ENCODE measurements at places on chromosomes 4 and X.

DNA sequence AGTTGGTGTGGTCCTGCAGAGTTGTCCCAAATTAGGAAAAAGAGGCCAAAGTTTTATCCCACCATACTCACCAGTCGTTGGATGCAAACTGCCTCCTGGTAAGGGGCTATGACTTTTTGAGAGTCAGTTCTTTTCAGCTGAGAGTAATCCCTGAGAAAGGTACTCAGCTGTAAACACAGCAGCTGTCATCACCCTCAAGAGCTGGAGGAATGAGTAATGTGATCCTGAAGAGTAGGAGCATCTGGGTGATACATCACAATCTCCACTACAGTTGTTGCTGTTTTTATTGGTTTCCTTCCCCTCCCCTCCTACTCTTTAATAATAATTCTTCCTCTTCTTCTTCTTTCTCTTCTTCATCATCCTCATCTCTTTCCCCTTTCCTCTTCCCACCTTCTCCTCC is 5.7 kb downstream of the MAGEE1 start:
- DNase-seq = no peak

DNA sequence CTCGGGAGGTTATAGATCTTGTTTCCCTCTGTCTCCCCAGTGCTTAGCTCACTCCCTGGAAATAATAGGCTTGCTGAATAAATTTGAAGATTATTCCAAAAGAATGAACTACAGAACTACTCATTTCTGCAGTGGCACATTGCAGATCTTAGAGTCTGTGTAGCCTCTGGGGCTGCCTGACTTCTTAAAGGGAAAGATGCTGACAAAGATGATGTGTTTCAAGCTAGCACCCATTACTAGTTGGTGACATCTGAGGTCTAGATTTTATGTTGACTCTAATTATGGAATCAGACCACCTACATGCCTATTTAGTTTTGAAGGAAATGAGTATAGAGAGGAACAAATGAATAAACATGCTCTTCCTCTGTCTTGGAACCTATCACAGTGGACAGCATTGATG is 123.7 kb upstream of the KCNIP4 start:
- DNase-seq = no peak

DNA sequence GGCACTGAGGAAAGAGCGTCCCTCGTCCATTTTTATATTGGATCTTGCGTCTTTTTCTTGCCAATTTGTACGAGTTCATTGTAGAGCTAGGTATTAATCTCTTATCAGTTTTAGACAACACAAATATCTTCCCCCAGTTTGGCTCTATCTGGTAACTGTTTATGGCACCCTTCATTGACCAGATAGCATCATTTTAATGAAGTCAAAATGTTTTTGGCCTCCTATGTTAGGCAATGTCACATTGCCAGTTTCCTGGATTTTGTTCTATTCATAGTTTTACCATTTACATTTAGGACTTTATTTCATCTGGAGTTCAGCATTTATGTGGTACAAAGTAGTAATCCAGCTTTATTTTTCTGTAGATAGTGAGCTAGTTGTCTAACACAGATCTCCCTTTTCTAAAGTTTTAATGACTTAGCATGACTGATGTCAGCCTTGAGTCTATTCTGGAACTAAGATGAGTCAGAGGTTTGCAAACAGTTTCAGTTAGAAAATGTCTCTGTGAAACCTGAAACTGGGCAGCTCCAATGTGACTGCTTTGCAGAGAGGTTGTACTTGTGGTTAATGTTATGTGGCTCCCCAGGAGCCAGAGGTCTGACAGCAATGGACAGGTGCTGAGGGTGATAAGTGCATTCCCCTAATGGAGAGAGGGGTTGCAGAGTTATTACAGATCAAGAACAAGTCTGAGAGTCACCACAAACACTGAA is 5.3 kb upstream of the STBD1 start:
- DNase-seq = peak; percentile 81

- DNase-seq = peak; percentile 60
Observed at GRCh38 chr4:98474408-98474844, 184.0 kb downstream of the TSPAN5 start.

DNA sequence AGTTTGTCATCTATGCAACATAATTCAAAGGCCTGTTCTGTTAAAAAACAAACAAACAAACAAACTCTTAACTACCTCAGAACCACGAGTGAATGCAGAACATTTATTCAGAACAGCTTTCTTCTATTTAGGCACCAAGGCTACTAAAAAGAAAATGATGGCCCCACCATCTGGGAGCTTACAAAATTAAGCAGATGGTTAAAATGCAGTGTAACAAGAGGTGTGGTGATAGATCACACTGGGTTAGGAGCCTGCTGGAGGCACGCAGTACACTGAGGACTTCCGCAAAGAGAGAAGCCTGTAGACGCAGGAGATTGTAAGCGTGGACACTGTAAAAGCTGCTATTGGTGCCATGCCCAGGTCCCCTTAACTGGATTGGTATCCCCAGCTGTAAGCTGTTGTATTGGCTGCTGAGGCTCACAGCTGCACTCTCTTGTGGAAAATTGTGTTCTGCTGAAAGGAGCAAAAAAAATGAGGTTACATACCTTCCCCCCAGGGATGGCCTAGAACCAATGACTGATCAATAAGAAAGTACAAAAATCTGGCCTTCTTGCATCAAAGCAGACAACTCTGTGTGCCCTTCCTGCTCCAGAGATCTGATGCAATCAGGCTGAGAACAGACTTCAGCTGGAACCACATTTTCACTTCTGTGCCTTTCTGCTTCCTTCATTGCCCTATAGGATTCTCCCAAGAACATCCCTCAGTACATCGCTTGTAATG is 60.0 kb downstream of the SHROOM3 start:
- no peak for DNase-seq

DNA sequence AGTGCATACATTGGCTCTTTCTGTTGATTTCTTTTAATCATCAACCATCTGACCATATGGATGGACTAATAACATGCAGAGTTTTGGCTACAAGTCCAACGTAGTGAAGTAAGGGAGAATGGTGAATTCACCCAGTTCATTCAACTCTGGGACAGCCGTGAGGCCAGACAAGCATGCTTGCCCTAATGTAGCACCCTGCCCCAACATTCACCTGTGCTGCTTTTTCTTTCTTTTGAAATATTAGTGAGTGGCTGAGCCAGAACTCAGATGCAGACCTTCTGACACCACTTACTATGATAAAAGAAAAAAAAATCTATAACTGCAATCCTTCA is 17.5 kb downstream of the ARSJ start:
- DNase-seq = no peak

DNA sequence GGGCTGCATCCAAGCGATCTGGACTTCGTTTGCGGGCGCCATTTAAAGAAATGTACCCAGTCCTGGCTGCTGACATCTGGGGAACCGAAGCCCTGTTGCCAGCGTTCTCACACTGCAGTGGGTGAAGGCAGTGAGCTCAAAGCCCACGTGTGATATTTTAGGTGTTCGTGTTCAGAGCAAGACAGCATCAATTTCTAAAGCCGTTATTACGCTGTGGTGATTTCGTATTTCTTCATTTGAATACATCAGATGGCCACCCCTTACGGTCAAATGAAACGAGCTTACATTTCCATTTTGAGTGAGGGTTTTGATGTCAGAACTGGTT is 376 bp upstream of the C4orf36 start:
- DNase-seq = no peak

DNA sequence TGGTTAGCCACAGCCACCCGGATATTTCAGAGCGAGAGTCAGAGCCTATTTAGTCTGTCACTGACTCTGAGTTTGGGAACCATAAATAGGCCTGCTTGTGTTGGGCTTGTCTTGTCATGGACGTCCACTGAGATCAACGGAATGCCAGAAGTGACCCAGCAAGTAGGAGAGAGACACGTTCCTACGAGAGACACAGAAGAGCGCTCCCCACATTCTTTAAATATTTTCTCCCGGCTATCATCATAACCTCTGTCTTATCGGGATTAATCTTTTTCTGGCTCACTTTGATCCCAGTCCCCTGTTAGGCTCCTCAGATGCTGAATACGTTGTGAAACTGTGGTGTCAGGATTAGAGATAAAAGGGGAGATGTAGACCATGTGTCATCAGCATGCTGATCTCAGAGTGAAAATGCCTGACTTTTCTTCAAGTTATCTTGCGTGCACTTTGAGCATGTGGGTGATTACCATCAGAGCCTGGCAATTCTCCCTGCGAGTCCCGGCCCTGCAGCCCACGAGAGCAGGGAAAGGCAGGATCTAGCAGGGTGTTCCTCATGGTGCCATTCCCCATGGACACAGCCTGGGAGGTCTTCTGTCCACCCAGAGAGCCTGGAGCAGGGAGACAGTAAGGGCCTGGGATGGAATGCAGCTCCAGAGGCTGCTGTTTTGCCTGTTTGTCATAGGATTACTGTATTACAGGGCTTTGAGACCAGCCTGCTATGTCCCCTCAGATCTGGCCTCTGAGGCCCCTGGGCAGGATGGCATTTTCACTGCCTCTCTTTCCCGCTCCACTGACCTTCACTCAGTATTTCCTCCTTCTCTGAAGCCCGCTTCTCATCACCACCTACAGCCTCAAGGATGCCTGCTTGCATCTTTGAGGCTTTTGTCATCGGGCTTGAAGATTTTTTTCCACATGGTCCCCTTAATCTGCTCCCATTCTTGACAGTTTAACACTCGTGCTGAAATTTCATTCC is 2.8 kb upstream of the TENM3 start:
- peak; percentile 82 for DNase-seq

- no peak for DNase-seq
Observed at GRCh38 chrX:30666094-30666493, 12.9 kb downstream of the GK start.

DNA sequence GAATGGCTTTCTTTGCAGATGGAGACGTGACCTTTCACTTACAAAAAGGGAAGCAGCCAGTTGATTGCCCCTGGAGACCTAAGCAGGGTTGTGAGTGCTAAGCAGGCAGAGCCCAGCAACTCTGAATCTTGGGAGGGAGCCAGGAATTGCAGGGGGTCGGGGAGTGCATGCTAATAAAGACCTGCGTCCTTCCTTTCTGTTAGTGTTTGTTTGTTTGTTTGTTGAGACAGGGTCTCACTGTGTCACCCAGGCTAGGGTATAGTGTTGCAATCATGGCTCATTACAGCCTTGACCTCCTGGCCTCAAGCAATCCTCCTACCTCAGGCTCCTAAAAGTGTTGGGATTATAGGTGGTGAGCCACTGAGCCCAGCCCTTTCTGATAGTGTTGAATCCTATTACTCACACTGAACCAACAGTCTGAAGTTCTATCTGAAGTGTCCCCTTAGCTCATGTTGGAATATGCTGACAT is 137.4 kb downstream of the CEP135 start:
- DNase-seq = no peak

DNA sequence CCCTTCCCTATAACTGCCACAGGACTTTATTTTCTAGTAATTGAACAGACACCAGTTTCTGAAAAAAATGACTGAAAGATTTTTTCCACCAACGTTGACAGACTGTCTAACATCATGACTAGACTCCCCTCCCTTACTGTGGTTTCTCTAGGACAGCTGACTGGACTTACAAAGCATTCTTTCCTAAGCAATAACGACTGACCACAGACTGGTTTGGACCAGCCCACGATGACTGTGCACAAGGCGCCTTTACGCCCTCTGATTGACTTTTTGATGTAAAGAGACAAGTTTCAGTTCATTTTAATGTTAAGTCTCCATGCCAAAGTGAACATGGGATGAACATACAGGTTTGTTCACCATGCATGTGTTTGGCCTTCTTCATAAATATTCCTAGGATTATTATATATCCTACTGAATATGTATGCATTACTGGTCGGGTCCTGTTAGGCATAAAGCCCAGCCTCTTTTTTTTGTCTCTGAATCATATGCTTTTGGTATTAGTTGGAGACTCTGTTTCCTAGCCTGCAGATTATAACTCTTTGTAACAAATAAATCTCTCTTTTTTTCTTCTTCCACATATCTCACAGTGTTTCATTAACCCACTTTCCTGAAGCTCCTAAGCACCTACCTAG is 50.5 kb upstream of the UGT2B4 start:
- DNase-seq = peak; percentile 21

DNA sequence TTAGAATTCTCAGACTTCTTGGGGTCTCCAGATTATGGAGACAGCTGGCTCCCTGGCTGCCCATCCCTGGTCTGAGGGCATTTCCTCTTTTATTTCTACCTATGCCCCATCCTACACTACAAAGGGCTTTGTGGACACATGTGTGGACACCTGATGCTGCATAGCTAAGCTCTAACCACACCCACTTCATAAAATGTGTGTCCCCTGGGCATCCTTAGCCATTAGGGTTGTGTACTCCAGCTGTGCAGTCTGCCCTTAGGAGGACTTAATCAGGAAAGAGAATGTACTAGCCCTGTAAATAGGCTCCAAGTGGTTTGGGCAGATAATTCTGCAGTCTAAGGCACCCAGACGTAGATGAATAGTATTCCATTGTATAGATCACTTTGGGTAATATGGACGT is 47.0 kb downstream of the COQ2 start:
- DNase-seq = no peak

DNA sequence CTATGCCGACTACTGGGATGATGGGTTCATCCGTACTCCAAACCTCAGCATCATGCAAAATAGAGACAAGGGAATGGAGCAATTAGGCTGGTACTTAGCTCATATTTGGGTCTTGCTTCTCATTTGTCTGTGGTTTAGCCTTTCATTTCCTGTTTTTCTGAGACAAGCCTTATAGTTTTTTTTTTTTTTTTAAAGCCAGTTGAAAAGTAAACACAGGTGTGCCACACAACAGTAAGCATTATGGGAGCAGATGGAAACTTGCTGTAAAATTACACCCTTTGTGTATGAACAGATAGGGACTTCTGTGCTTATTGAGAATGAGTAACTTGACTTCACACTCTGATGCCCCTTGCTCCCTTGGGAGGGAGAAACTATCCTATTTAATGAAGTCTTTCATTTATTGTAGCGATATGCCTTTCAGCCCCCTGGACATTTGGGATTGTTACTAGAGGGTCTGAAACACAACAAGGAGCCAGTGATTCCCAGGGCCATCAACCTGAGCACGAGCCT is 13.7 kb downstream of the RASSF6 start:
- no peak for DNase-seq

- DNase-seq = no peak
Observed at GRCh38 chr4:126582737-126583136, 1050.0 kb upstream of the INTU start.

DNA sequence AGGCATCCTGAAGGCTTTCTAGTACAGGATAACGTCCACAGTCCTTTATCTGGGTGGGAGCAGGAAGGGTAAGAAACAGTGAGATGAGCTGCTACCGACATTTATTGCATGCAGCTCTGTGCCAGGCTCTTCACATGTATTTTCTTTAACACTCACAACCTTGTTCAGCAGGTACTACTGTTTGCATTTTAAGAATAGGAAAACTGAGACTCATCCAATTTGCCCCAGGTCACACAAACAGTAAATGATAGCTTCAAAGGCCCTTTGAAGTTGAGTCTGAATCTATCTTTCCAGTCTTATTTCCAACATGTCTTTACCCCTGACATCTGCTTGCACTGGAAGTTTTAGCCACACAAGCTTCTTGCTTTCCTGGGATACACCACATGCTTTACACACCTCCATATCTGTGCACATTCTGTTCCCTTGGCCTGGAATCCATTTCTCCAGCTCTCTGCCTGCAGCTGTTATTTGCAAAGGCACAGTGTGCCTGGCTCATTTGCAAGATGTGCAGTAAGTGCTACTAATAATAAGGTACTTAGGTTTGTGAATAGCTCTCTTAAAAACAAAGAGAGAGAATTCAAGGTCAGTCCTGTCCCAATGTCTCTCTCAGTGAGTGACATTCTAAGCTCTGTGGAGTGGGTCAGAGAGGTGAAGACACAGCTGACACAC is 61.2 kb downstream of the METTL14 start:
- no peak for DNase-seq

- DNase-seq = no peak
Observed at GRCh38 chr4:38532908-38533499, 131.0 kb upstream of the KLF3 start.

GRCh38 chrX:154710309-154710708 is 40.6 kb downstream of the GAB3 start:
- no peak for DNase-seq
